AG08395 (cell line): ENCODE measurements at places on chromosomes 7 and 10.

- DNase-seq = no peak
Measured at GRCh38 chr7:45914911-45915310, 6.2 kb downstream of the IGFBP3 start.

DNA sequence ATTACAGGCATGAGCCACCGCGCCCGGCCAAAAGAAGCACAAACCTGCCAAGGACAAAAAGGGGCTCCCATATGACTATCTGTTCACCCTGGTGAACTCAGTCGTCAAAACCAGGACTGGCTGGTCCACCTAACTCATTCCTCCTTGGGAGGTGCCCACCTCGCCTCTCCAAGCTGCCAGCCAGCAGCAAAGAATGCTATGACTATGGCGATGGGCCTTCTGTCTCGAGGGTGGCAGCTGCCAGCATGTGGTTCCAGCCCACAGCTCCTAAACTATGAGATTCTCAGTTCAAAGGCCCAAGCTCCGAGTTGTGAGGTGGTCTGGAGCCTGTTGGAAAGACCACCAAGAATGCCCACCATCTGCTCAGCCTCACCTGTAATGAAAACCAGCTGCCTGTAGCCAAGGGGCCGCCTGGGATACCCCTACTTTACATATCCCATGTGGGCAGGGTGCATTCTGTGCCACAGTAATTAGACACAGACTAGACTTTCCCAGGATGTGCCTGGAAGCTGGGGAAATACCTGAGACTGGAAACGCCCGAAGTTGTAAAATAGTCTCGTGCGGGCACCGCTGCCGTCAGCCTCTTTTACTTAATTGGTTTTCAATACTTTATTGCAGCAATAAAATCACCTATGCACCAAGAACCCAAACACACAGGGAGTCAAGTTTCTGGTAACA, 71.1 kb downstream of the ZRANB1 start:
- no peak for DNase-seq

DNA sequence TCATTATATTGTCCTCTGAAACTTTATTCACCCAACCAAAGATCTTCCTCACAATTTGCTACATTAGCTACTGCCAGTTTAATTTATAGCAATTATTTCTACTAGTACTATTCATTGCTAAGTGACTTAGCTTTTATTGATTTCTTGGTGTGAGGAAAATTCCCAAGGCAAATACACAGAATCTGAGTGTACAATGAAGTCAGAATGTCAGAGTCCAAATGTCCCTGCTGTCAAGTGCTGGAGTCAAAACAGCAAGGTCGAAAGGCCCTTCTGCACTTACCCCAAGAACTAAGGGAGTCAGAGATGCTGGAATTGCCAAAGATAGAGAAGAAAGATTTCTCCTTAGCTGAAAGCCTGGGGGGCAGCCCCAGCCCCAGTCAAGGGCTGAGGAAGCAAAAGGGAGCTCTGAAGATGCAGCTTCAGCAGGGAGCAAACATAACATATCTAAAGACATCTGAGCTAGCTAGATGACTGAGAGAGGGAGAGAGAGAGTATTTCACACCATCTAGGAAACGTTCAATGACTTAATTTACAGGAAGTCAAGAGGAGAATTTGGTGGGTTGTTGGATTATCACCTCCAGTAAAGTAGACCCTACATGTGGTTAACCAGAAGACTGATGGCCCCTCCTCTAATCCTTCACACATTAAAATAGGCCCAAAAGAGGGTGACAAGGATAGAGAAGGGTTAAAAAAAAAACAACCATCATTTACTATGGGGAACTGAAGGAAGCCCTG, 36.6 kb upstream of the SAMD8 start:
- no peak for DNase-seq

DNA sequence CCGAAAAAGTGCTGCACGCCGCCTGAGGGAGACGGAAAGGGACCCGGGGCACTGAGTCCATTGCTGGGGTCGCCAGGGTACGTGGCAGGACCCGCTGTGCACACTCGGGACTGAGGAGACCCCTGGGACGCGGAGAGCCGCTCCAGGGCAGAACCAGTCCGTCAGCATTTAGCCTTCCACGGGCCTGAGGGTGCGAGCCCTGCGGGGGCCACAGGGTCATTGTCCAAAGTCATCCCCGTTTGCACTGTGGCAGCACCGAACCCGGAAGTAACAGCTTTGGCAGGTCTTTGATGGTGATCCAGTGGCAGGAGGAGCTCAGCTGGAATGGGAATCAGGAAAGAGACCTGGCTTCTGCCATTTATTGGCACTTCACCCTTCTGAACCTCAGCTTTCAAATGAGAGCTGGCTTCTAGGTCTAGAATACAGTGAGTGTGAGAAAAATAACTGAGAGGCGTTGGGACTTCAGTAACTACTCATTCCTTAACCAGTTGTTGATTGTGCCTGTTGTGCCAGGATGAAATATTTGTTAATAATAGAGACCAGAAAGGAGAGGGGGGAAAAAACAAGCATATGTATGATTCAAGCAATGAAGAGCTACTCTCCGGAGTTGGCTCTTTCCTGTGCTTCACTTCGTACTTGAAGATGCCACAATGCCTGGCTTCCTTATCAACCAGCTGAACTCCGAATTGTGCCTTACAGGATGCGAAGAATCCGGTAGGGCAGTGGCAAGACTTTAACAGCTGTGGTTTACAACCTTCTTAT, 811 bp upstream of the ARHGAP12 start:
- peak; percentile 55 for DNase-seq

GRCh38 chr10:22247636-22248035, 29.8 kb upstream of the EBLN1 start:
- no peak for DNase-seq

GRCh38 chr10:120824881-120825309, 26.3 kb upstream of the WDR11 start:
- DNase-seq = no peak

DNA sequence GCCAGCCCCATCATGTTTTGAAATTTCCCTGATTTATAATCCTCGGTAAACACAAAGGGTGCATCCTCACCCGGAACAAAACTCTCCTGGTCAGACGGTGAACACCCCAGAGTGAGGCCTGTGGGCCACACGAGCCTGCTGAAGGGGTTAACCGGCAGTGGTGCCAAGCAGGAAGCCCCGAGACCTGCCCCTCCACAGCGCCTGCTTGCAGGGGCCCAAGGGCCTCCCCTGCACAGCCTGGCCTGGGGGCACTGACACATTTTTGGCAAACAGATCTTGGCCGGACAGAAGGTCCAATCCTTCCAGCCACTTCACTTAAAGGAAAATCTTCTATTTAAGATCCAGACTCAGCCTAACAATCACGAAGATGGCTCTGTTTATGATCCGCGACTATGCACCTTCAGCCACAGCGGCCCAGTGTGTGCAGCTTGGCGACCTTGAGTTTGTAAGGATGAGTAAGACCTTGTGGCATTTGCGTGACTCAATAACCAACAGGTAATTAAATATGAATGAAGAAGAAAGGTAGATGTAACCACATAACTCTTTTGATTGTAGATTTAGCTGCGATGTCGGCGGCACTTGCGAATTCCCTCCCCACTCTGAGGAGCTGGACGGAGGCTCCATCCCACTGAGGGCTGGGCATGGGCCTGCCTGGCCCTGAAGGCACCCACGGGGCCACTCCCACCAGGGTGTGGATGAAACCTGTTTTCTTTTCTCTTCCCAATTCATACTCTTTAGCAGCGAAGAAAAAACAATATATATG, 328.2 kb downstream of the DNAJB6 start:
- no peak for DNase-seq

GRCh38 chr7:30175636-30176147, 40.9 kb downstream of the MTURN start:
- no peak for DNase-seq

DNA sequence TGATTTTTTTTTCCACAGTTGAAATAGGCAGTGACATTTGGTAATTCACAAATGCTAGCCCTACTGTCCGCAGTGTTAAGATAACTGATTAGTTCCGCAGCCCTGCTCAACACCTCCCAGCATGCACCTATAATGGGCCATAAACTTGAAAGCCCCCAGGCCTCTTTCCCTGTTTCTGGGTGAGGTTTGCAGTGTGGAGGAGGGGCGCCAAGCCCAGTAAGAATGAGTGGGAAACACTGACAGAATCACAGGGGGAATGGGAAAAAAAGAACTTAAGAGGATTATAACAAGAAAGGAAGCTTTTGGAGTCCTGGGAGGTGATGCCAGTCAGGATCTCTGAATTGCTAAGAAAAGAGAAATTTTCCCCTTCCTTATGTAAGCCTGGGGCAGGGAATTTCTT, 39.6 kb upstream of the SP8 start:
- DNase-seq = no peak

- peak; percentile 69 for DNase-seq
Measured at GRCh38 chr7:20241194-20241910, 24.2 kb upstream of the MACC1 start.

DNA sequence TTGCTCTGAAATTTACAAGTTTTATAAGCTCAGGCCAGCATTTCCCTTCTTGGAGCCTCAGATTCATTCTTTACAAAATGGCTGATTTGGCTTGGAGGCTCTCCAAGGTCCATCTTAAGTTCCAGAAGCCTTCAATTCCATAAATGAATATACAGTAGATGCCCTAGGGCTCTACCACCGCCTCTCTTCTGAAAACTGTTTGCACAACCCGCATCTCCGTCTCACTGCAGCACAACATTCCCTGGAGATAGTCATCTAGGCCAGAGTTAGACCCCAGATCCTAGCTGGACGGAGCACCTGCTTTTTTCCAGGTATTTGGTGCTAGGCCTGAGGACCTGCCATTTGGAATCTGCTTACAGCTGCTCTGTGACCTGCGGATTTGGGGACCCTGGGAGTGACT, 50.5 kb upstream of the NRP1 start:
- no peak for DNase-seq

- no peak for DNase-seq
Measured at GRCh38 chr7:19900118-19900517, 126.7 kb upstream of the TMEM196 start.

GRCh38 chr7:7318601-7319000, 136.3 kb downstream of the C1GALT1 start:
- no peak for DNase-seq

DNA sequence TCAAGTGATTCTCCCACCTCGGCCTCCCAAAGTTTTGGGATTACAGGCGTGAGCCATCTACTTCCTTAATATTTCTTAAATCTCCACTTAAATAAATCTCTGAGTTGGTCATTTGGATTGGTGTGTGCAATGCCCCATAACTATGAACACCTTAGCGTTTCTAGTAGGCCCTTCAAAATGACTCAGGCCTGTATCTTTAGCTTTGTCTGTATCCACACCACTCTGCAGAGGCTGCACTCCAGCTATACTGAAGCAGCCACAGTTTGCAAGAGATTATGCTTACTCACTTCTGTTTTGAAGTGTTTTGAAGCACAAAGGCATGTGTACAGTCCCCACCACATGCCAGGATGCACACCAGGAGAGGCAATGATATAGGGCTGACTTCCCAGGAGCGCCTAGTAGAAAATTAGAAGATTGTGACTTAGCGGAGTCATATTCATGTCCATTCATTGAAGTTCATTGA, 2.4 kb upstream of the ST7 start:
- DNase-seq = no peak

DNA sequence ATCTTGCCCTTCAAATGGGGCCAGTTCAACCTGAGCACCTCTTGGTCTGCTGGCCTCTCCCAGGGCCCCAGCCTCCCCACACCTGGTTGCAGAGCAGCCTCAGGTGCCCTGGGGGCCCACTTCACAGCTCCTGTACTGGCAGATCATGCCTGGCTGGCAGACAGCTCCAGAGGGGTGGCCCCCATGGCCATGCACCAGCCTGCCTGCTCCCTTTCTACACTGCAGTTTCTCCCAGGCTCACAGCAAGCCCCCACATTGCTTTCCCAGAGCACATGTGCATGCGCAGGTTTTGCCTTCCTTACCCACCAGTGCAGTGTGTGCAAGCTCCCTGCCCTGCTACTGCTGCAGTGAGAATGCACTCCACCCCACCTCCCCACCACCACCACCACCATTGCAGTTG, 9.8 kb upstream of the MIOS start:
- DNase-seq = no peak

GRCh38 chr10:49081547-49082275, 33.6 kb downstream of the VSTM4 start:
- DNase-seq = peak; percentile 50
